BE2C (cell line): ENCODE measurements at places on chromosomes 2 and 18.

- DNase-seq: no peak
These were observed 1674.5 kb upstream of the NXPH2 start for GRCh38 chr2:140454717-140455116.

DNA sequence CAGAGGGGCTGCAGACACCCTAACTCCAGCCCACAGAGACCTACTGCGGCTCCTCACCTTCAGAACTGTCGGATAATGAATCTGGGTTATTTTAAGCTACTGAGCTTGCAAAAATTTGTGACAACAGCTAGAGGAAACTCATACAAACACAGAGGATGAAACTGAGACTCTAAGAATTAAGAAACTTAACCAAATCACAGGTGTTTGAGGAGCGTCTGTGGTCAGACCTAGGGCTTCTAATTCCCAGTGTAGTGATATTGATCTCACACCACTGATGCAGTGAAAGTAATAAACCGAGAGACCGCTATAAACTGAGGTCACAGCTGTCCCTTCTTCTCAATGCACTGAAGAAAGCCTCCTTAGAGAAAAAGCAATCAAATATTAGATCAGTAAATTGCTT, 110.1 kb downstream of the RGPD3 start:
- no peak for DNase-seq

GRCh38 chr18:63736876-63737275, 34.1 kb downstream of the SERPINB11 start:
- no peak for DNase-seq

DNA sequence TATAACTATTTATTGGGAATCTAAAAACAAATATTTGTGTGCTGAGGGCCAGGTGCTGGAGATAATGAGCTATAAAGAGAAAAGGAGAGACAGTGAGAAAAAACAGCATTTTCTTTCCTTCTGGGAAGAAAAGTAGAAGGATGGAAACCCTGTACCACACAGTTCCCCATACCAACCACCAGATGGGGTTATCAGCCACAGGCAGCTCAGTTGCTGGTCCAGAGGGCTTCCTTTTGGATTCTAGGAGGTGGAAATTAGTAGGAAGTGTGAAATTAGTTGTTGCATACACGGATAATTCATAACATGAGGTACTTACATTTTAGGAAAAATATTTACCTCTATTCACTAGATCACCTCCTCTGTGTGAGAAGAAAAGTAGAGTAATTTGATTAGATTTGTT, 237.0 kb upstream of the FOSL2 start:
- DNase-seq: peak; percentile 28

- no peak for DNase-seq
These were observed 250 bp downstream of the DSC1 start for GRCh38 chr18:31162419-31162793.

- no peak for DNase-seq
These were observed 438 bp downstream of the HSPE1 start for GRCh38 chr2:197500503-197501131.

DNA sequence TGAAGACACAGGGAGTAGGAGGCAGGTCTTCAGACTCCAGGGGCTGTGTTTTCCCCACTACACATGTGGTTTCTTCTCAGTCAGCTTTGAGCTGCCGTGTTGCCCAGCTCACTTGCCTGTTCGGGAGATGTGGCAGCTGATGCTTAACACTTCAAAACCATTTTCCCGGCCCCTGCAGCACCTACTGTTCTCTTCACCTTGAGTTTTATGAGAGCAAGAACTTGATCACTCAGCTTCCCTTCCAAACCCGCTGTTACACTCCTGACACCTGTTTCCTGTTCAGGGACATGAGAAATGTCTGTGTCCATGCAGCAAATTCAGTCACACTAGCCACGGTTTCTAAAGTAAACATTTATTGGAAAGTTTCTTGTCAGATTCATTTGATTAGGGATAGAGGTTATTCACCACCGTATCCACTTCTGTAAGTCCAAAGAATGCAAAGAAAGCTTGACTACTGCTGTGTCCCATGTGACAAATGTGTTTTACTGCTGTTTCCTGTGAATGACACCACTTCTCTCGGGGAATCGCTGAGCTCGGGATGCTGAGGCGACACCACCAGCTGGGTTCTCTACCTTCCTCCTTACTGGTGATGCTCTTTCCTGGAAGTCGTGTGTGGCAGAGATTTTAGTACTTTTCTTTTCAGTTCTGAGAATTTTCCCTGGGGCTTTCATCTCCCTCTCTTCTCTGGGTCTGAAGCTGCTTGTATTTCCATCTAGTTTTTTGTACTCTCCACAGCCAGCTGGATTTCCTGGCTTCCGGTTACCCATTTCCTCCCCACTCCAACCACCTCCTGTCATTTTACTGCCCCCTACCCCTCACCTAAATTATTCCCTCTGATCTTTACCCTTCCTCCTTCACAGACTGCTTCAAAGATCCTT, 91.7 kb downstream of the KLF7 start:
- no peak for DNase-seq

GRCh38 chr2:171159372-171160118, 1.1 kb downstream of the TLK1 start:
- DNase-seq: peak; percentile 56

- no peak for DNase-seq
These were observed 37.1 kb downstream of the ZNF516 start for GRCh38 chr18:76457957-76458356.

GRCh38 chr2:217857624-217858506, 144.9 kb downstream of the TNS1 start:
- DNase-seq: no peak

DNA sequence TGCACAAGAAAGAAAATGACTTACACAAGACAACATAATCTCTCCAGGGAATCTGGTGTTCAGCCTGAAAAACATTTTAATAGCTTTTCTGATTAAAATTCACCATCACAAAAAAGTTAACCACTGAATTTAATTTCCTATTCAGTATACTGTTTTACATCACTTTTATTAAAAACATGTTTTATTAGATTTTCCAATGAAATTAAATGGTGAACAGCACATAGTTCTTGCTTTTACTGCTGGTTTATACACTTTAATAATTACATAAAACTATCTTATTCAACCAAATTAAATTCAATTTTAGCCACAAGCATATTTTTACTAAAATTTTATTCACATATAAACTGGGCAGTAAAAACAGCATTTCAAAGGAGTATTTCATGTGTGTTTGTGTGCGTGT, 138.3 kb downstream of the NOL4 start:
- DNase-seq: no peak

DNA sequence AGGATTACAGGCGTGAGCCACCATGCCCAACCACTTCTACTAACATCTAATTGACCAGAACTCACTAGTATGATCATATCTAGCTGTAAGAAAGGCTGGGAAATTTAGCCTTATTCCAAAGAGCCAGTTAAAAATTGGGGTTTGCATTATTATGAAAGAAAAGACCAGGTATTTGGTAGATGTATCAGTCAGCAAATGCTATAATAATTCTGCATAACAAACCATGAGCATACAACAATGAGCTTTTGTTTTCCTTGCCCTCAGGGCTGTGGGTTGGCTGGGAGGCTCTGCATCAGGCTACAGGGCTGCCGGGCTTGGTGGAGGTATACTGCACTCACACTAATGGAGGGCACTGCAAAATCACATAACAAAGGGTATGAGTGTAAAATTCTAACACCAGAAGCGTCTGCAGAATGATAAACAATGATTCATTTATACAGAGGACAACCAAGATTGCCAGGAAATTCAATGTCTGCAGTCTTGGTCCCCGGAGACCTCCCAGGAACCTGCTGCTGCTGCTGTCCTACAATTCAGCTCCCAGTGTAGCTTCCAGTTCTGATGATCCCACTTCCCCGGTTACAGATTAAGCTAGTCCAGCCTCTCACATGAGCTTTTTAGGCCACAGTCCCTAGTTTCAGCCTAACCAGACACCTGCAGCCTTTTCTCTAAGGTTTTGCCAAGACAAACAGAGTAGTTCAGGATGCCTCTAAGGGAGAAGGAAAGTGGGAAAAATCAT, 32.2 kb upstream of the ST3GAL5 start:
- no peak for DNase-seq

DNA sequence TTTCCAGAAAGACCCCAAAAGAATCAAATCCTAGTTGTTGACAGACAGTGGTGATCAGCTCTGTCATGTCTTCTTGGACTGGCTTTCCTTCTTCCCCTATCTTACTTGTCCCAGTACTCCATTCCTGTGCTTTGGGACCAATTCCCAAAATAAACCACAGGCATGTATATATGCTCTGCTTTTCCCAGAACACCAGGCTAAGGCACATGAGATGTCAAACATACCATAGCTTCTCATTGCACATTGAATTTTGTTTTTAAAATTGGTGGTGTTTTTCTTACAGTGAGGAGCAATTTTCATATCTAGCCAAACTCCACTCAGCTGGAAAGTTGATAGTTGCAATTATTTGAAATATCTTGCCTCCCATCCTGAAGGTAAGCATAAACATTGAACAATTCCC, 88.9 kb upstream of the RGPD4 start:
- no peak for DNase-seq

DNA sequence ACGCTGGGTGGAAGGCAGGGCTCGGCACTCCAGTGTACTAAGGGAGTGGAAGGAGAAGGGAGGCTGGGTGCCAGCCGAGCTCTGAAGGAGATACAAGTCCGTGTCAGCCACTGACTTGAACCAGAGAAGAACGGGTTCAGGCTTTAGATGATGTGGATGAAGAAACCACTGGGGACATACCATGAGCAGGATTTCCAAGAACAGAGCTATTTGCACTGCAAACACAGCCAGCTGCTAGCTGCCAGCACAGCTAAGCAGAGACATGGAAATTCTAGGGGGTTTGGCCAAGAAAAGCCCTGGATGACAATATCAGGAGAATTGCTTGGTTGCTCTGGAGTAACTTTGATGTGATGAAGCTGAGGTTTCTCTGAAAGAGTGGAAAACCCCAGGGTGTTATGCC, 5.2 kb downstream of the CD207 start:
- DNase-seq: no peak

GRCh38 chr2:217523286-217523685, 479.5 kb downstream of the TNS1 start:
- peak; percentile 8 for DNase-seq

DNA sequence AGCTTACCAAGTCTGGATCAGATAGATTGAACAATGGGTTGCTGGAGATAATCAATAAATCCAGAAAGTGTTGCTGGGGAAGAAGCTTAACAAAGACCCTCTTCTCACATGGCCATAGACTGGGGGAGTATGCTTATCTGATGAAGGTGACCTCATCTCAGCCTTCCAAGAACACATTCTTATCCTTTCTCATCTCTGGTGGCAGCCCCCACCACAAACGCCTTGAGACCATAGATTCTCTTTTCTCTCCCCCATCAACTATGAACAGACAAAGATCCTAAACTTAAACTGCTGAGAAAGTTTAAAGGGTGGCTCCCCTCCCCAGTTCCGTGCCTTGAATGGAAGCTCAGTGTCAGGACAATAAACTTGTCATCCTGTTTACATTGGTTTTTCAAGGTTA, 428.7 kb upstream of the TRIB2 start:
- DNase-seq: no peak

DNA sequence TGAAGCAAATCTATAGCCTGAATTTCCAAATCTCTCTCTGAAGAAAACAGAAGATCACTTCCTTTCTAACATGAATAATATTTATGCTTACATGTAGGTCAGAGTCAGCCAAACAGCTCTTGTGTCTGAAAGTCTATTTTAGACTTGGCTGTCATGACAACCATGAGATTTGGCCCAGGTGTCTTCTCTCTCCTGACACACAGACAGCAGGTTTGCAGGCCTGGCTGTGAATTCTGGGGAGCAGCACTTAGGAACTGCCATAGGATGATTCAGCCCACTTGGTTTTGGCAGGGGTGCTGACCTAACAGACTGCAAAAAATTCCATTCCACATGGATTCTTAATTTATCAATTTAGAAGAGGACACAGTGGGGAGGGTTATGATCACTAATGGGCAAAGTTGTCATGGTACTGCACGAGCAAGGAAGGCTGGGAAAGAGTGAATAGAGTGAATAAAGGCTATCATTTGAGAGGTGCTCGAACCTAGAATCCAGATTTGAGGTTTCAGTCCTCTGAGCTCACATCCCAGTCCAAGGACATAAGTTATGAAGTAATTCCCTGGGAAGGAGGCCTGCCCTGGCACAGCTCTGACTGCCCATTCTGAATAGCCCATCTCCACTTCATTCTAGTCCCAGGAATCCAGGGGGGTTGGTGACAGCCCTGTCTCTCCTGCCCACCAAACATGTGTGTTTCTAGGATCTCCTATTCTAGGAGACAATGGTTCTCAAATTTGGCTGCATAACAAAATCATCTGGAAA, 453.9 kb upstream of the TRIB2 start:
- DNase-seq: no peak

DNA sequence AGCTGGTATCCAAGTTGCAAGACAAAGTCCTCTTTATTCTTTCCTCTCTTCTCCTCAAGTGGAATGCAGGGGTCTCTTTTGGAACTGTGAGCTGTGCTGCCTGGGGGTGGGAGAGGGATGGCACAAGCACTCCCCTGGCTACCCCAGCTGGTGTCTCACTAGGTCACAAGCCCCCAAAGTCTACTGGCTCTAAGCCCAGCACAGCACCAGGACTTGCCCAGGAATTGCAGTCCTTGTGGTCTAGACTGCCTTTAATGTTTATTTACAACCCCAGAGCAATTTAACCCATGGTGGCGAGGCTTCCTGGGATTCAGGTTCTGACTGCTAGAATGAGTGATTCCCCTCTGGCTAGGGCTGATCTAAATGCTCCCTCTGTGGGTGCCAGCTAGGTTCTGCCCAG, 199.0 kb upstream of the STK17B start:
- no peak for DNase-seq

- peak; percentile 21 for DNase-seq
These were observed 4.4 kb downstream of the CCL20 start for GRCh38 chr2:227817850-227818674.

- DNase-seq: no peak
These were observed 182.6 kb upstream of the CHAC2 start for GRCh38 chr2:53584986-53585385.

DNA sequence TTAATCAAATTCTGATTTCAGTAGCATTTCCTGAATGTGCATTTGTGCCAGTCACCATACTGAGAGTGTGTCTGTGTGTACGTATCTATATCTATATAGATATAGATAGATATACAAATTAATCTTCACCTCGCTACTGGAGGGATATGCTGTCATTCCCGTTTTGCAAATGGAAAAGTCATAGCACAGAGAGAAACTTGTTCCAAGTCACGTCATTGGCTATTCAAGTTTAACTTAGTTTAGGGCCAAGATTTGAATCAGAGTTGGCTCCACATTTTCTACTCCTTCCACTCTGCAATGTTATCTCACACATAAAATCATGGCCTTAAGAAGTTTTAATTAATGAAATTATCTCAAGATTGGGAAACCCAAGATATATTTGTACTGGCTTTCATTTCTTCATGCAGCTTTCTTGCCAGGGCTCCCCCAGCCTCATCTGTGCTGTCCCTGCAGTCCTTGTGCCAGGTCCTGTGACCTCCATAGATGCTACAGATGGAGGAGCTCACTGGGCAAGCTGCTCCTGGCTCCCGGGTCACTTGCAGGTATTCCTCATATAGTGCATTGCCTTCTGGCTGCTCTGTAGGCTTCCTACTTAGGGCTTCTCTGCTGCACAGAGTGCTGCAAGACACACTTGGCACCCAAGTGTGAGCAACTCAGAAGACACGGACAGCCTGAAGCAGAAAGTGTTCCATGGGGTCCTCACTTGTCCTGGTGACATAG, 245.8 kb downstream of the KCNS3 start:
- no peak for DNase-seq
